ENCODE measurements at places on chromosomes 12 and 14. TPM values are rescaled to one million over a fixed set of nuclear protein-coding genes. Genes with fewer than 3 reads are reported as not detected.

P2RX2 gene
- not detected for total RNA-seq

GZMH gene
- 2.0 TPM for total RNA-seq

HOXC12 gene
- total RNA-seq, result not detected

SLC39A5 gene
- total RNA-seq, result 49.9 TPM

LRRC10 gene
- total RNA-seq, result not detected

AVPR1A gene
- 0.98 TPM for total RNA-seq

CCDC198 gene
- 110 TPM for total RNA-seq

MORN3 gene
- total RNA-seq, result 0.69 TPM

PLEKHH1 gene
- 35.6 TPM for total RNA-seq

TOMM20L gene
- not detected for total RNA-seq

HCFC2 gene
- 17.0 TPM for total RNA-seq

- DNase-seq, result no peak
Observed at GRCh38 chr14:71586131-71586897, 345.9 kb upstream of the RGS6 start.

DNA sequence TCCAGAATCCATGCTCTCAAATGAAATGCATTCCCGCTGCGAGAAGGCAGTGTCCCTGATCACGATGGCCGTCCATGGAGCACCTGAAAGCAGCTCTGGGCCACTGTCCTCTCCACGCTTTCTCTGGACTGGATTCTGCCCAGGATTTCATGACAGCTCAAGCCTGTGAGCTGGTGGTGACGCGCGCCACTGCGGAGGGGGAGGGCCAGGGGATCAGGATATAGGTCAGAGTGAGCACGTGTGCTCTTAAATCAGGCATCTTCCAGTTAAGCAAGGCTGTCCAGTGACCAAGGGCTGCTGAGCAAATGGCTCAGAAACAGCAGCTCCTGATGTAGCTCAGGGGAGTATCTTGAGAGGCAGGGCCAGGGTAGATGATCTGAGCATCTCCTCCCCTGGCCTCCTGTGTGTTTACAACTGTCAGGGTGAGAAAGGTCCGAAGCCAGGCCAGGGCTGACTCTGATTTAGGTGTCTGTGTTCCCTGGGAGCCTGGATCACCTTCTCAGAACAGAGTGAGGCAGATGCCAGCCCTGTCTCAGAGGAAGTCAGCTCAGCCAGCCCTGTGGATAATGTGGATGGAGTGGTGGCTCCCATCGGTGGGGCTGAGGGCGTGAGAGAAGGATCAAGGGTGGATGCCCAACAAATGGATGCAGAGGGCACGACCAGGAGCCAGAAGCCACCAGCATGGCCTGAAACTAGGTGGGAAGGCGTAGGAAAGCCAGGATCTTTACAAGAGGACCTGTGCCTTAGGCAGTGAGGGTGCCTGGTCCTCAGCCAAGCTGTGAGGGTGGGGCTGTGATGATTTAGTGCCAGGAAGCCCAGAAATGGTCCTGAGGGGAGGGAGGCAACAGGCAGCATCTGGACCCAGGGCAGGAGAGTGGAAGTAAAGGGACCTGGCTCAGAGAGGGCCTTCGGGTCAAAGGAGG, 55.3 kb downstream of the ELK3 start:
- no peak for DNase-seq

- no peak for DNase-seq
Observed at GRCh38 chr12:74647256-74647655, 109.6 kb downstream of the ATXN7L3B start.

- DNase-seq, result no peak
Observed at GRCh38 chr12:52539083-52539820, 13.7 kb downstream of the KRT71 start.

DNA sequence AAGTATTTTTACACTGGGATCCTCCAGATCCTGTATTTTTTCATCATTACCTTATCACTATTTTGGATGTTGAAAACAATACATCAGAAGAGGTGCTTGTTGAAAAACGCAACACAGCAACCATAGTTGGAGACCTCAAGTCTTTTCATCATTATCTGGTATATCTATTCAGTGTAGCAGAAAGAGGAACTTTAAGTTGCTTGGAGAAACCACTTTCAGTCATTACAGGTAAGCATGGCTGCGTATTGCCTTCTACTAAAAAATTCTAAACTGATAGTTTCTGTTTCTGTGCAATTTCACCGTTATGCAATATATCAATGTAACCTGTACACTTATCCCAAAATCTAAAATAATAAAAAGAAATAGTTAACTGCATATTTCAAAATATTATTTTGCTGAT, 32.2 kb upstream of the PTPRQ start:
- DNase-seq, result no peak

GRCh38 chr14:73825551-73826188, 26.0 kb upstream of the PTGR2 start:
- DNase-seq, result peak; percentile 91

GRCh38 chr12:55839345-55840140, 3.2 kb downstream of the MMP19 start:
- DNase-seq, result no peak

GRCh38 chr14:24443053-24443665, 583 bp upstream of the SDR39U1 start:
- no peak for DNase-seq

GRCh38 chr12:77189901-77190416, 124.6 kb upstream of the E2F7 start:
- no peak for DNase-seq

GRCh38 chr14:102085948-102086708, 716 bp downstream of the HSP90AA1 start:
- peak; percentile 49 for DNase-seq

DNA sequence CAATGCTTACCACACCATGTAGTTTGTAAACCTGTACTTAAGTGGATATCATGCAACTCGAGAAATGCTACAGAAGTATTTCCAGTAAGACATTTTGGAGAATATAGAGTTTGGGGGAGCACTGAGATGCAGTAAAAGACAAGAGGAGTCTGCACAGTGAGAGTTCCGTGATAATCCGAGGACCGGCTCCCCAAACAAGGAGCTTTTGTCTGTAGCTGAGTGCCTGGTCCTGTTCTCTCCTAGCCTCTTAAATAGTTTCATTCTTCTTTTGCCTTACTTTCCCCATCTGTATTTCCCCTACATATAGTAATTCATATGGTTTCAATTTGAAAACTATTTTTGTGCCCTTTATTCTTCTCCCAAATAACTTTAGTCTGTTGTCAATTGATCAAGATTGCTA, 364.1 kb downstream of the EGLN3 start:
- no peak for DNase-seq

GRCh38 chr14:22491683-22492621, 97.1 kb downstream of the DAD1 start:
- no peak for DNase-seq

DNA sequence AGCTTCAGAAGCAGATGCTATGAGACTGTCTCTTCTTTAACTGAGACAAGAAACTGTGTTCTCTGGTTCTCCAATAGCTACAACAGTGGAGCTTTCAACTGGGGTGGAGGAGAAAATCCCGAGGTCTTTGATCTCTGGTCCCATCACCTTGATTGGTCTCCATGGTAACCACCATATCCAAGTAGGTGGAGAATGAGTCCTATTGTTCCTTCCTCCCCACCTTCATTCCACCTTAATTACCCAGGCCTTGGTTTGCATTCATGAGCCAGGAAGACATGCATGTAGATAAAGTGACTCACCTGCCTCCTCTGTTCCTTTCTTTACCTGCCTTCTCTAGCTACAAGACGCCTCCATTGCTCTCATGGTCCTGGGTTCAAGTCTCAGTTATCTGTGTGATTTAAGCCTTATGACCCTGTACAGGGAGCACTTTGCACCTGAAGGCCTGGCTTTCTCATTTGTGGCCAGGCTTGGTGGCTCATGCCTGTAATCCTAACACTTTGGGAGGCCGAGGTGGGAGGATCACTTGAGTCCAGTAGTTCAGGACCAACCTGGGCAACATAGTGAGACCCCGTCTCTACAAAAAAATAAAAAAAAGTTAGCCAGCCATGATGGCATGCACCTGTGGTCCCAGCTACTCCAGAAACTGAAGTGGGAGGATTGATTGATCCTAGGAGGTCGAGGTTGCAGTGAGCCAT, 157.7 kb upstream of the TBX3 start:
- no peak for DNase-seq

- no peak for DNase-seq
Observed at GRCh38 chr14:93999573-93999972, 2.5 kb downstream of the CCDC197 start.

DNA sequence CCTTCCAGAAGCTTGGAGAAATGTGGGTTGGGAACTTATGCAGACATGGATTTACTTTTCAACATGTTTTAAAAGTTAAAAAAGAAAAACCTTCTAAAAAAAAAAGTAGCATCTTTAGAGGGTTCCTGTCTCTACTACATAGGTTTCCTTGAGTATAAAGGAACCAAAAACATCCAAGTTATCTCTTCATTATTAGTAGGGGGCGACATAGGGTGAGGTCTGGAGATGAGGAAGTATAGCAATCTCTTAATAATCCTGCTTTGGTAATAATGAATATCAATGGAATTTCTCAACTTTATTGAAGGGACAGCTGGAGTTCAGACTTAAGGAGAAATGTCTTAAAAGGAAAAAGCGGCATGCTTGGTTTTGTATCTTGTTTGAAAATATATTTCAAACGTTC, 6.5 kb upstream of the PLXNC1 start:
- DNase-seq, result no peak

GRCh38 chr12:82745063-82745674, 58.5 kb downstream of the TMTC2 start:
- DNase-seq, result no peak

DNA sequence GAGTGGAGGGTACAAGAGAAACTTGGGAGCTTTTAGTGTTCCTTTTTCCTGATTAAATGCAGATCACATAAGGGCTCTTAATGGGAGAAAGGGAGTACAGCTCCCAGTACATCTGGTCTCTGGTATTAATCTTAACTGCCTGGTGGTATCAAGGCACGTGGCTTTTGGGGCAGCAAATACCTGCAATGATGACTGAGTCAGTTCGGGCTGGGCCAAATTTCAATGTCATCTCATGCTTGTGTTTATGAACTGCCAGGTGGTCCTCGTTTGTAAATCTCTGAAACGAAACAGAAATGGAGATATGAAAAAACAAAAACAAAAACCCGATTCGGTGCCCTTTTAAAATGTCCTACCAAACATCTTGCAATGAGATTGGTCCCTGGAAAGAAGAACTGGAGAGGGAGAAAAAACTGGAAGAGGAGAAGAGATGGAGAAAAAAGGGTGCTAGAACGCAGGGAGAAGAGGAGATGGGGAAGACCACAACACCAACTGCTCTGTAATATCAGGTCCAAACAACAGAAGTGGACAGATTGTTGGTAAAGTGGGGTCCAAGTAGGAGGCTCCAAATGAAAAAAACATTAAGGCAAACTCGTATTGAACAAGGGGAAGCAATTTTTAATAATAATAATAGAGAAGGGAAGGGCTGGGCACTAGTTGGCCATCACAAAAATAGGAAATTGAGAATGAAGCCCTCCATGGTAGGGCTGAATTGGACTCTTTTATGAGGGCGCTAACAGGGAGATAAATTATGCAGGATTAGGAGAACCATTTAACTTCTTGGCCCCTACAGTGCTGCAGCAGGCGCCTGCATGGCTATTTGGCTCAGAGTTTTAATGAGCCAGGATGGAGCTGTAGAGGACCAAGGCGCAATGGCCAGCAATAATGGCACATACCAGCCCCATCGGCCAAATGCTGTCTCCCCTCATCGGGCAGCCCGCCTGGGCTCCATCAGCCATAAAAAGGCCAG, 45.4 kb upstream of the NPFF start:
- DNase-seq, result no peak
